ENCODE measurements at places on chromosomes 3 and 15.

GRCh38 chr3:60594025-60594424 lies 657.2 kb downstream of the FHIT start:
- DNase-seq: no peak

DNA sequence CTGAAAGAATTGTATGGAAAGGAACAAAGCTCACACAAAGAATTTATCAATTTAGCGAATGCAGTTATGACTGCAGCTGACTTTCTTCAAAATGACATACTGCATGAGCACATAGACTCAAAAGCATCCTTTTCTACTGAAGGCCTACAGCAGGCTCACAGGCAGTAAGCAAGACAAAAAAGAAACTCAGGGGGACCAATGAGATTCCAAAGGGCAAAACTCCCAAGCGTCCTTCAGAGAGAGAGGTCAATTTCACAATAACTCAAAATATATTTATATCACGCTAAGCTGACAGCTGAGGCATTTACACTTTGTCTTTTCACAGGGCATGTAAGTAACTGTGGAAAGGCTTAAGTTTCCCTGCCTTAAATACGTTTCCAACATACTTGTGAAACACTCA lies 427.9 kb upstream of the RASGRP1 start:
- no peak for DNase-seq

DNA sequence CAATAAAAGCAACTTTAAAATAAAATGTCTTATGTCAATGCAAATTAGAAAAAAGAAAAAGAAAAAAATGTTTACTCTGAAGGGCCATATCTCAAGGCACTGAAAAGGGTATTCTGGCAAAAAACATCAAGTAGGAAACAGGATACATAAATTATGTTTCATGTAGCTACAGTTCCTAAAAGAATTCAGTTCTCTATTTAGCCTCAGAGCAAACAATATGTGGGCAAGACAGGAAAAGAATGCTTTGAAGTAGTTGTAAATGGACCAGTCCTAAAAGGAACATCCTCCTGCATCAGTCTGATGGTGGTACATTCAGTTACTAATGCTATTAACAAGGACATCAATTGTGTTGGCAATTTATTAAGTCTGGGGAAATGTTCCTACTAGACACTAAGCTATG lies 8.1 kb downstream of the COMMD2 start:
- DNase-seq: no peak

DNA sequence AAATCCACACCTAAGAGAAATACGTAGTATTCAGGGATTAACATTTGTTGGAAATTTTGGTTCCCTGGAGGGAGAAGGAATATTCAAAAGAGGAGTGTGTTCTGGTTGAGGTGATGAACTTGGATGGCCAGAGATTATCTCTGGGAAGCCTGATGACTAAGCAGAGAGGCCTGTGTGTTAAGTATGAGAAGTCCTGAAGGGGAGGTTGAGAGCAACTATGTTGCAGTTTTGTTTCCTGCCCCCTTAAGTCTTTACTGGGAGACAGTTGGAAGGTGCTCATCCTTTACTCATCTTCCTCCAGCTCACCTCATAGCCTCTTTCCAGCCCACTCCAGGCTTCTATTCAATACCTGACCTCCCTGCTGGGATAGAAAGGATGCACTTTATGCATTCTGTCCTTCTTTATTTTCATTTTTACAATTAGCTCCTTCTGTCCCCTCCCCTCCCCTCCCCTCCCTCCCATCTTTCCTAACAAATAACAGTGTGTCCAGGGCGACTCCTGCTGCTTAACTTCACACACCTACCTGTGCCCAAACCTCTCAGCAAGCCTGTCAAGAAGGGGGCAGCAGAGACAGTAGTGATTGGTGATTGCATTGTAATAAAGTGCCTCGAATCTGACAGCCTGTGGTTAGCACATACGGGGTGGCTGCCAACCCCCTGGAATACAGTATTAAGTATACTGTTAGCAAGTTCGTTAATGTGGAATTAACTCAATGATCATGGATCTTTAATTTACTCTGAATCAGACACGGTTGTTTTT lies 11.9 kb downstream of the RAP2B start:
- no peak for DNase-seq

DNA sequence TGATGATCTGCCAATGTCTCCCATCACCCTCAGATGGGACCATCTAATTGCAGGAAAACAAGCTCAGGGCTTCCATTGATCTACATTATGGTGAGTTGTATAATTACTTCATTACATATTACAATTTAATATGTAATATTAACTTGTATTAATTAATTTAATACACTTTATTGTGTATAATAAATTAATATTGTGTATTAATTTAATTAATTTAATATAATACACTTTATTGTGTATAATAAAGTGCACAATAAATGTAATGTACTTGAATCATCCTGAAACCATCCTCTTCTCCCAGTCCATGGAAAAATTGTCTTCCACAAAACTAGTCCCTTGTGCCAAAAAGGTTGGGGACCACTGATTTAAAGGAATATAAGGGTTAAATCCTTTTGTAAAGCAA lies 123.4 kb downstream of the FBN1 start:
- DNase-seq: no peak

DNA sequence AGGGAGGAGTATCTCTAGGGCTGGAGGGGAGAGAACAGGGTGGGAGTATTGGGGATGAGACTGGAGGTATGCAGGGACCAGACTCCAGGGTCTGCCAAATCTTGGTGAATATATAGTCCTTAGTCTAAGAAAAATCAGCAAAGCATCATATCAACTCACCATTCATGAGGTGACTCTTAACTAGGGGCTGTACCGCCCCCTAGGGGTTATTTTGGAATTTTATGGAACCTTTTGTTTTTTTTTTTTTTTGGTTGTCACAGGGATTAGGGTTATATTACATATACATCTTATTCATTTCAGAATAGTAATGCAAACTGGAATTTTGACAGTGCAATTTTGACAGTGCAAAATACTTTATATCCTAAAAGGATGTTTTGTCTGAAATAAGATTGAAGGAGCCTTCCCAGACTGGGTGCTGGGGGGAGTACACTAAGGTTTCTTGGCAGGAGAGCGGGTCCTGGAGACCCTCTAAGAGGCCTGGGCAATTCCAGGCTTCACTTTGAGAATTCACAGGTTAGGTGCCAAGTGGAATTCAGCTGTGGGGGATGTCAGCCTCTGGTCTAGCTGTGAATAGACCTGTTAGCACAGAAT lies 7.5 kb downstream of the CMTM7 start:
- DNase-seq: no peak

DNA sequence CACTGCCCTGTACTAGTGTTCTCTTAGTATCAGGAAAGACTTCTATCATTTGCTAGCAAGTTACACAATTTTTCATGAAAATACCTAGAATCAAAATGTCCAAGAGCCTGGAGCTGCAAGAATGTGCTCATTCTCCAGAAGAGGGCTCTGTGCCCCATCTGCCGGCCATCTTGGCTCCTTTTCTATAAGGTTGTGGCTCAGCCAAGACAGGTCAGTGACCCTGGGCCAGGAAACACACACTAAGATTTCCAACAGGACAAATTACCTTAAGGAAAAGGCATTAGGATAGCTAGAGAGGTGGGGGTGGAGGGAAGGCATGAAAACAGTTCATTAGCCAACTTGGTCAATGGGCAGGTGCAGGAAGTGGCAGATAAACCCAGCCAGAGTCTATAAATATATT lies 20.7 kb downstream of the TIMP4 start:
- no peak for DNase-seq

GRCh38 chr15:75129788-75130187 lies 71.9 kb upstream of the C15orf39 start:
- DNase-seq: no peak

DNA sequence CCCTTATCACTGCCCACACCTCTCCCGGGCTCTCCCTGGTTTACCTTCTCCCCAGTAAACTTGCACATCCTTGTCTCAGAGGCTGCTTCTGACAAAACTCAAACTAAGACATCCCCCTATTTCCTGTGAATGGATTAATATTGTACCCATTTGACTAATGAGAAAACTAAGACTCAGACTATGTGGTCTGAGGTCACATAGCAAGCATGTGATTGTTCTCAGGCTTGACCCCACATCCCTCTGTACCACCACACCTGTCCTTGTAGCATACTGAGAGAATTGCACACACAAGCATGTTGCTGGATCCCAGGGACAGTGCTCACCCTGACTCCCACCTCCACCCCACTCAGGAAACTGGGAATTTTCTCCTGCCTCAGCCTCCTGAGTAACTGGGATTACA lies 90.7 kb upstream of the HES1 start:
- DNase-seq: no peak

DNA sequence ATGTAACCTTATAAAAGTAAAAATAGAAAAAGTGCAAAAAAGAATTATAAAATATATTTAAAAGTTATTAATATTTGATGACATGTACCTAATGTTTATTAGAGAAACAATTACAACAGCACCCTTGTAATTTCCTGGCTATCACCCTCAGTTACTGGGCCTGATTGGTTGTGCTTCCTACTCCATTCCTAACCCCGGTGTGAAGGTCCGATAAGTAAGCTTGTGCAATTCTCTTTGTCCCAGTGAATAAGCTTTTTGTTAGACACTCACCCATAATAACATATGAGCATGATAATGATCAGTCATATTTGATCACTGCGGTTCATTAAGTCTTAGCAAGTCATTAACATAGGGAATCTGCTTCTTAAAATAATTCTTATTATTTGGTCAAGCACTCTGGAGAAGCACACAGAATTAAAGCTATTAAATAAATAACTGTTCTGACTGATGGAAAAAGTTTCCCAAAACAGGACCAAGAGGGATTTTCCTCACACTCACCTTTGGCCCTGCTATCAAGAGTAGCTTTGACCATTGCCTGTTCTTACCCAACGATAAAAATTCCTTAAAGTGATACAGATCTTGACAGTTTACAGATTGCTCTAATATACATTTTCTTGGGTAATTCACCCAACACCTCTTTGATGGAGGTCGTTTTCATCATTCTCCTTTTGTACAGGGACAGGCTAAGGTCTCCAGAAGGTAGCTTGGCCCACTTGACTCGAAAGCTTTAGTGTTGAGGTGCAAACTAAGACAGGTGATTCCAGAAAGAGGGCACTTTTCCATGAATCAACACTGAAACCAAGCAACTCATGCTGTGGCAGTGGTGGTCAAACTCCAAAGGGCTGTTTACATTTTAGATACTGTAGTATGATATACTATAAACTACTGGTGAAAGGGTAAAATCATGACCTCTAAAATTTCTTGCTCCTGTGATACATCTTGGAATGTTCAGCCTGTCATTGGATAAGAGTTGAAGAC lies 543.0 kb upstream of the KCNMB2 start:
- no peak for DNase-seq

DNA sequence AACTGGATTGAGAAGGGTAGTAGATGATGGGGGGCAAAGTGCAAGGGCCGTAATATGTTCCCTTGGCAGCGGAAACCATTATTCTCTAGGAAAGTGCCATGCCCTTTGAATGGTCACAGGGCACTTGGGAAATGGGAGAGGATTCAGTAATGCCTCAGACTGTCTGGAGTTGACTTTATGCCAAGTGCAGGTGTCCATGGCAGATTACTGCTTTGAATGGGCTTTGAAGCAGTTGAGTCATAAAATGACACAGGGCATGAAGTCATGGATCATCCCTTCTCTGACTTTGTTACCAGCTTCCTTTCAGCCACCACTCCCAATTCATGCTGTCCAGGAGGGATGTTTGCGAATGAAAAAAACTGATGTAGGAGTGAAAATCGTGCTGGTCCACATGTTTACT lies 20.1 kb downstream of the AADACL2 start:
- no peak for DNase-seq

GRCh38 chr15:26132811-26133210 lies 269.7 kb upstream of the ATP10A start:
- DNase-seq: no peak

DNA sequence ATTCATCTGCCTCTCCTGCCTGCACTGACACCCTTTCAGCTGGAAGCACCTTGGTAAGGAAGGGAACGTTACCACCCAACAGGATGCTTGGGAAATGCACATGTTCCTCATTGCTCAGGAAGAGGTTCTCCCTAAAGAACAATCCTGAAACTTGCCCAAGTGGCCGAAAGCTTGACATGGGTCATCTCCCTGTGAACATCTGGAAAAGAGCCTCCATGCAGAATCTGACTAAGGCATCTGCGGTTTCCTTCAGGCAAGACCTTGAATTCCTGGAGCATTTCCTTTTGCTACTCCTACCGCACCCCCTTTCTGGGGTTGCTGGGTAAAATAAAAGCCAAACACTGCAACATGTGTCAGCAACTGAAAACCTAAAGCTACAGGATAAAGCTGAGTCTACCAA lies 68.7 kb upstream of the SNRK start:
- DNase-seq: no peak

DNA sequence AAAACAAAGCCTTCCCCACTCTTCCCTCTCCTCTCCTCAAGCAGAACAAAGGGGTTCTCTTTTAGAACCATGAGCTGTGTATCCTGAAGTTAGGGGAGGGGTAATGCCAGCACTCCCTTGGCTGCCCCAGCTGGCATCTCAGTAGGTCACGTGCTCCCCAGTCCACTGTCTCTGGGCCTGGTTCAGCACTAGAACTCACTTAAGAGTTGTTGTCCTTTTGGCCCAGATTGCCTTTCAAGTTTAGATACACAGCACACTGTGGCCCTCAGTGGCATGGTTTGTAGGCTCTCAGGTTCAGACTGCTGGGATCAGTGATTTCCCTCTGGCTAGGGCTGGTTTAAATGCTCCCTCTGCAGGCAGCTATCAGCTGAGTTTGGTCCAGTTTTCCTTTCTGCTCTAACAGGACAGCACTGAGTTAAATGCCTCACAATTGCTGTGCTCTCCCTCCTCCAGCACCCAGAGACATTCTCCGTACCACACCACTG lies 188.4 kb upstream of the ST8SIA2 start:
- DNase-seq: no peak
